Stimulated activated CD4-positive, alpha-beta T cell treated with anti-CD3 and anti-CD28 coated beads, Interleukin-12 subunit alpha, Interleukin-12 subunit beta, amount 100 ng/mL, for 24 hours (primary cell): ENCODE measurements at places on chromosomes 7 and 10.

GRCh38 chr7:50591480-50592438, 26.6 kb upstream of the DDC start:
- DNase-seq = no peak

DNA sequence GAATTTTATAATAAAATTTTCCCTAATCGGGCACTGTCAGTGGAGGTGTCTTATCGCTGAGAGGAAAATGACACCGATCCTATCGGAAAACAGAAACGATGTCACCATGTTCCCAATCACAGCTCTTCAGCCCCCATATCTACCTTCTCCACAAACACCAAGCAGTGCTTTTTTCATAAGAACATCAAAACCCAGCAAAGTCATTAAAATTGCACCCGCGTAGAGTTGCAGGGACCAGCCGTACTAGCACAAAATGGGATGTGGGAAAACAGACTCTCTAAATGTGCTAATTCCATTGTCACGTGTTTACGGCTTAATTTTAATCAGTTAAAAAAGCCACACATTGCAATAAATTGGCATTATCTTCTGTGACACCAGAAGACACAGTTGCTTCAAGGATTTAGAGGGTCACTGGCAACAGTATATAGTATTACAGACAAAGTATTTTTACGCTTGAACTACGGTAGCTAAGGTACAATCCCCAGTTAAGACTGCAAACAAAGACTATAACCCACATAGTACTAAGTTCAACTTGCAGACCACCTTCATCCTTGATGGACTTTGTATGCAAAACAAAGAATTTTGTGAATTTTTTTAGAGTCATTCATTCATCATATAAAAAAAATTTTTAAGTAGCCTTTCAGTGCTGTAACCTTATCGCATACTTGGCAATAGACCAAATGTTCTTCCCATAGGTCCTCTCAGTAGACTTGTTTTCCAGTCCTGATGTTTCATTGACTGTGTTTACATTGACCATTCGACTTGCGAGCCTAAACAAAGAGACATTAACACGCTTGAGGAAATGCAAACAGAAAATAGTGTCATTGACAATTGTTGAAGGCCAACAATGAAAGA, 116.0 kb downstream of the VTI1A start:
- DNase-seq = no peak

DNA sequence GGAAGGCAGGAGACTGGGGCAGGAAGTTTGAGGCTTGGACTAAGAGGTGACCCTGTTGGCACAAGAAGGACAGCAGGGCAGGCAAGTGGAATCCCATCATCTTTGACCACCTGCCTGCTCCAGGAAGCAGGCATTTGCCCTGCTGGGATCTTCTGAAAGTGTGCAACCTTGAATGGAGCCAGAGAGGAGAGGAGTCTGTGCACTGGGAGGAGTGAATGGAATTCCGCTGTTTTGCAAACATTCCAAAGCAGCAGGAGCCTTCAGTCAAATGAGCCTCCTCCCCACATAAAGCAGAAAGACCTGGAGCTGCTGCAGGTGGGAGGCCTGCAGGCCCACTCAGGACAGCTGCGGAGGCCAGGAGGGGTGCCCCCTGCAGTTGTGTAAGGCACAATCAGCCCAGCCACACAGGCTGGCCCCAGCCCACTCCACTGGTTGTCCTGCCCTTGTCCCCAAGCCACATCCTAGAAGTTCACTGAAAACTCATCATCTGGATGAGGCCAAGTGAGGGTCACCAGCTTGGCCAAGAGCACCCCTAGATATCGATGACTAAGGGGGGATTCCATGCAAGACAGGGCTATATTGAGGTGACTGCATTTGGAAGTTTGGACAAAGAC, 249.5 kb downstream of the RPS24 start:
- no peak for DNase-seq

- DNase-seq = no peak
Measured at GRCh38 chr7:76340617-76341131, 18.1 kb downstream of the YWHAG start.

DNA sequence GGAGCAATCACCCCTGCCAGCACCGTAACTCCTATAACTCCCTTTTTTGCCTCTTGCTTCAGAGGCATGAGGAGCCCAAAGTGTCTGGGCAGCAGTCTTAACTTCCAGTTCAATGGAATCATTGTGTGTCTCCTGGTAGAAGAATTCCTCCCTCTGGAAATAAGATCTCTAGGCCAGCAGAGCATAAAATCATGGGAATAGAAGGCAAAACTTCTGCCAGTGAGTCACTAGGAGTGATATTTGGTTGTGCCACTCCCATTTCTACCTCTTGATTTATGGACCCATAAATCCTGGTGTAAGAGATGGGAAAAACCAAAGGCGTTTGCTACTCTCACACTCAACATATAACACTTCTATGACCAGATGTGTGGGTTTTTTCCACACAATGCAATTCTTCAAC, 104.9 kb upstream of the FAM180A start:
- DNase-seq = no peak

DNA sequence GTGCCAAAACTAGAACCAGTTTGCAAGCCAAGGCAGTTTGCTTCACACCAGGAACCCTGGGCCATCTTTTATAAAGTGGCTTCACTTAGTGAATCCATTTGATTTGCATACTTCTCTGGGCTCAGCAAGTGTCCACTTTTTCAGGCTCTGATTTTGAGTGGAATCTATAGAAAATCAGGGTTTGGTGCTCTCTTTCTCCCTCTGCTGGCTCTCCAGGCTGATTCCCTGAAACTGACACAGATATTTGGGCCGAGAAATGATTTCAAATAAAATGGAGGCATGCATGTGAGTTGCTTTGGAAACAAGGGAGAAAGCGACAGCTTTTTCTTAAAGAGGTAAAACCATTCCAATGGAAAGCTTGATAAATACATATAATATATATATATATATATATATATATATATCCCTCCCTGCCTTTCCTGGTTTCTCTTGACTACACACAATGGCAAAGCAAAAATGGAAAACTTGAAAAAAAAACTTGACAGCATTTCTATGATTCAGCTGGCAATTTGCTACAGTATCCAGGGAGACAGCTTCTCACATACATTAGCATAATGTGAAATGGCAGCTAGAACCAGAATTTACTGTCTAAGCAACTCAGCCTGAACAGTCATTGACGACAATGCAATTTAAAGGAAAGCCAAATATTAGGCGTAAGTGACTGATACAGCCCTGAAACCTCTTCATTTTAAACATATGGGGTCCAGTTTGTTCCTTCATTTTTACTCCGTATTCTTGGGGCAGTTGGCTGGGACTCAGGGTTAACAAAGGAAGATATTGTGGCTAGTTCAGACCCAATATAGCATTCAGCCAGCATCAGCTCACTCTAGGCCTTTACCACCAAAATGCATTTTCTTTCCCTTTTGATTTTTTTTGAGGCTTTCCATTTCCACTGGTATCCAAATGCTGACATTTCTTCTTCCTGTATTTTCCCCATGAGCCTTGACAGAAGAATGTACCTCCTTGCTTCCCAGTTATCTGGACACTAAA, 188.5 kb downstream of the TMEM178B start:
- DNase-seq = no peak

- DNase-seq = no peak
Measured at GRCh38 chr7:1091644-1092027, 3.7 kb downstream of the GPER1 start.

DNA sequence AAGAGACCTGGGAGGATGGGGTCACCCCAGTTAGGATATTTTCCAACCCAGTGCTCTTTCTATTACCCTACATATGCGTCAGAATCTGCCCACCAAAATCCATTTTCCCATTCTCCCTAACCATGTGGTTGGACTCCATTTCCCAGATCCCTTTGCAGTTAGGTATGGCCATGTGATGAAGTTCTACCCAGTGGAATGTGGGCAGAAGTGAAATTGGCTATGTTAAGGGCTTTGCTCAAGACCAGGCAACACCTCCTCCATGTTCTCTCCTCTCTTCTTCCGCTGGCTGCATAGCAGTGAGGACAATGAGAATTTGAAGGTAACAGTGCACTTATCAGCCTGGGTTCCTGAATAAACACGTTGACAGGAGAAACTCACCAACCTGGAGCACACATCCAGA, 111.3 kb downstream of the CABCOCO1 start:
- no peak for DNase-seq

- no peak for DNase-seq
Measured at GRCh38 chr10:117543225-117544003, 868 bp downstream of the EMX2 start.

- no peak for DNase-seq
Measured at GRCh38 chr10:97759158-97759887, 12.5 kb downstream of the SFRP5 start.

DNA sequence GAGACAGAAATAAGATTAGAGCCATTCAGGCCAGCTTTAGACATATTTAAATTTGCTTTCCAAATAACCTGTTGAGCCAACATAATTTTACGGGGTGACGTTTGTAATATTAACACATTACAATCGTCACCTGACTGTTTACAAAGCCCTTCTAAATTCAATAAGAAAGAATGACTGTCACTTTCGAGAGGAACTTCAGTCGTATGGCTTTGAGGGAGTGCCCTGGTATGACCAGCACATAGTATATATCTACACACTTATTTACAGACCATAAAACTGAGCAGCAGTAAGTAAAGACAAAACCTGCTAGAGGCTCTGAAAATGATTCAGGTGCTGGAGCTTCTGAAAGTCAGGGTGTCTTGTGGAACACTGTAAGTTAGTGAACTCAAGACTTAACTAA, 62.4 kb downstream of the BLNK start:
- DNase-seq = no peak

DNA sequence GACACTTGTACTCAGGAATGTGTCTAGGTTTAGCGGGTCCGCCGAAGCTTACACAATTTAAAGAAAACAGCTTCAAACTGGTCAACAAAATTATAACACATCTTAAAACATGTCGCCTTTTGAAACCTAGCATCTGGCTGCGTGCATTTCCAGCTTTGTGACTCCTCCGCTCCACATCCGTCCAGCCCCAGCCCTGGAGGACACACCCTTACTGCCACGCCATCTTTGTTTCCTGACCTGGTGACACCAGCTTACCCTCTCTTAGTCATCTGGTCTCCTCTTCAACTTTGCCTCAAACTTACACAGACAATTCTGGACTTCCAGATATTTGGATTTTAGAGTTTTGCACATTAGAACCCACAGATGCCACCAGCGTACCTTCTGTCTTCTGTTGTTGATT, 198.7 kb upstream of the VSTM2A start:
- no peak for DNase-seq

GRCh38 chr7:108286290-108286904, 156.2 kb upstream of the LAMB4 start:
- DNase-seq = no peak

DNA sequence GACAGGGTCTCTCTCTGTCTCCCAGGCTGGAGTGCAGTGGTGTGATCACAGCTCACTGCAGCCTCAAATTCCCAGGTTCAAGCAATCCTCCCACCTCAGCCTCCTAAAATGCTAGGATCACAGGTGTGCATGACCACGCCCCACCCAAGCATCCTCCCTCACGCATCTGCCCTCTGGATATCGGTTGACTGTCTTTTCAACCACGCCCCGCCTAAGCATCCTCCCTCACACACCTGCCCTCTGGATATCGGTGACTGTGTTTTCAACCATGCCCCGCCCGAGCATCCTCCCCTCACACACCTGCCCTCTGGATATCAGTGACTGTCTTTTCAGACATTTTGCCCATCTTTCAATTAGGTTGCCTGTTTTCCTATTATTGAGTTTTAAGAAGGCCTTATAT, 140.5 kb downstream of the MAD1L1 start:
- DNase-seq = no peak

DNA sequence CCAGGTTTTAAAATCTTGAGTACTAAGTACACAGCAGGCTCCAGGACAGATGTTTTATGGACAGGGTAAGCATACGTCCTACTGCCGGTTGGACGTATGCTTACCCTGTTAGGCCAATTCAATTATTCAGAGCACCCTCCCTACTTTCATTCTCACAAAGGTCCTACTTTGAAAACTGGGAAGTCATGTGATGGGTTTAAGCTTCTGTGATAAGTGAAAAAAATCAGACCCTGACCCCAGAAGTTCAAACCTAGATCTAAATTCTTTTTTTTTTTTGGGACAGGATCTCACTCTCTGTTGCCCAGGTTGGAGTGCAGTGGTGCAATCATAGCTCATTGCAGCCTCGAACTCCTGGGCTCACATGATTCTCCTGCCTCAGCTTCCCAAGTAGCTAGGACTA, 55.2 kb downstream of the HIPK2 start:
- no peak for DNase-seq

- DNase-seq = no peak
Measured at GRCh38 chr7:27723085-27723484, 16.9 kb upstream of the TAX1BP1 start.

DNA sequence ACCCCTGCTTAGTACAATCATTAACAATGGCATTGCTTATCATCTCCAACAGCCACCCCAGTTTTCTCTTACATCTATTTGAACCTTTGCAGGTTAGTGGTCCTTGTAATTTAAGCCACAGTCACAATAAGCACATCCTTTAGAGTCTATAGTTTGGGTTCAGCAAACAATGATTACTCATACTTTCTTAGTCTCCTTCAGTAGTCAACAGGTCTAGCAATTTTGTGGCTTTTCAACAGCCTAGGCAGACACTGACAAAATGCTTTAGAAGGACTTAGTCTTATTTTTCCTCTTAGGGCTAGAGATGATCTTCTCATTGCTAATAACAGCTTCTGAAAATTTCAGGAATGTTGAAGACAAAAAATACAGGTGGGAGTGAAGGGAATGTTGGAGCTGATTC, 32.3 kb upstream of the FAM204A start:
- no peak for DNase-seq

- DNase-seq = no peak
Measured at GRCh38 chr7:101595766-101596537, 33.1 kb downstream of the MYL10 start.

GRCh38 chr10:25699631-25700030, 234.4 kb upstream of the MYO3A start:
- DNase-seq = no peak

DNA sequence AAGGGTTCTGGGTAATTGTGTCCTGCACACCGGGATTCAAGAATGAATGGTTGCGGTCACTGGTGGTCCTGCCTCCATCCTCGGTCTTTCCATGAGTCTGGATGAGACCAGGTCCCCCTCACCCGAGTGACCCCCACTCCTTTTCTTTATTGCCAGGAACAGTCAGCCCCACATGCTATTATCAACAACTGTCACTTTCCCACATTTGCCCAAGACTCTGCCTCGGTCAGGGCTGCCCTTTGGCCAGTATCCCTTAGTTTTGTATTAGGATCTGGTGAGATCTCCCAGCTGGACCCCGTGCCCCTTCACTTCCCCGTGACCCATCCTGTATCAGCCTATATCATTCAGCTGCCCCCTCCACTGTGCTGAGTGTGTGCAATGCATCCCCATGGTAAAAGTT, 288.3 kb downstream of the ADARB2 start:
- no peak for DNase-seq

DNA sequence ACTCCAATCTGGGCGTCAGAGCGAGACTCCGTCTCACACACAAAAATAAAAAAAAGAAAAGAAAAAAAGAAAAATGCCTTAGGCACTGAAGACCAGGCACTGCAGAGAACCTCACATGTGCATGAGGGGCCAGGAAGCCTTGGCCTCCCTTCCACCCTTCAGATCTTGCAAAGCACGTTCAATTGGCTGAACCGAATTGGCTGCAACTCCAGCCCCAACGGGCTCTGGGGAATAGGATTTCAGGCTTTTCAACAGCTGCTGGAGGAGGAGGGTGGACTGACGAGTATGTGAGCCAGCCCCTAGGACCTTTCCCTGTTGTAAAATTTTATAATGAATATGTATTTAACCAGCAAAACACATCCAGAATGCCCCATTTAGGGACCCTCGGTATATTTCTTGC, 16.7 kb downstream of the TMEM120A start:
- no peak for DNase-seq
